GM18507 (cell line): ENCODE measurements at places on chromosomes 6 and 20.

GRCh38 chr6:132300323-132300949, 100.8 kb downstream of the MOXD1 start:
- DNase-seq, result peak; percentile 11

- no peak for DNase-seq
Measured at GRCh38 chr20:55353206-55353605, 652.1 kb downstream of the CBLN4 start.

DNA sequence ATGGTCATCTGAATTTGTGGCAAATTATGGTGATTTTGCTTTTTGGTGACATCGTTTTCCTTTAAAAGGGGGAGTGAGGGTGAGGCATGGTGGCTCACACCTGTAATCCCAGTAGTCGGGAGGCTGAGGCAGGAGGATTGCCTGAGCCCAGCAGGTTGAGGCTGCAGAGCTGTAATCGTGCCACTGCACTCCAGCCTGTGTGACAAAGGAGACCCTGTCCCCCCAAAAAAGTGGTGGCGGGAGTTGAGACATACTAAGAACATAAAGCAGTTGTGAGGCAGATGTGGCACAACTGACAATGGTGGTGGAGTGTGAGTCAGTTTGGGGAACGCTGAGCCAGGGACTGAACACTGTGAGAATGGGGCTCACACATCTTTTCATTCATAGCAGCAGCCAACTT, 45.5 kb downstream of the ADNP start:
- no peak for DNase-seq

- DNase-seq, result no peak
Measured at GRCh38 chr20:4134861-4135379, 119.6 kb upstream of the RNF24 start.

GRCh38 chr20:35700625-35701148, 1.5 kb downstream of the ROMO1 start:
- no peak for DNase-seq

- no peak for DNase-seq
Measured at GRCh38 chr6:163390770-163391169, 23.7 kb upstream of the QKI start.

DNA sequence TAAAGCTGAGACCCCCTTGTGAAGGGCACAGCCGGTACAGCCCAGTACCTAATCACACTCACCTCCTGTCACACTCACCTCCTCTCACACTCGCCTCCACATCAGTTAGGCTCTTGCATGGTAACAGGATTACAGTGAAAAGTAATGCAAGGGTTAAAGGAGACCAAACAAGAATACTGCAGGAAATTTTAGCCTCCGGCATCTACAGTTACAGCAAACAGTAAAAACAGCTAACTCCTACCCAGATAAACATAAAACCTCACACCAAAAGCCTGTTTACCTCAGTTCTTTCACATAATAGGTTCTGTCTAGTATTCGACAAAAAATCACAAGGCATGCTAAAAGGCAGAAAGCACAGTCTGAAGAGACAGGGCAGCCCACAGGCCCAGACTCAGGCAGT, 55.6 kb downstream of the FARS2 start:
- no peak for DNase-seq

GRCh38 chr6:10400330-10400729, 14.5 kb downstream of the TFAP2A start:
- no peak for DNase-seq

DNA sequence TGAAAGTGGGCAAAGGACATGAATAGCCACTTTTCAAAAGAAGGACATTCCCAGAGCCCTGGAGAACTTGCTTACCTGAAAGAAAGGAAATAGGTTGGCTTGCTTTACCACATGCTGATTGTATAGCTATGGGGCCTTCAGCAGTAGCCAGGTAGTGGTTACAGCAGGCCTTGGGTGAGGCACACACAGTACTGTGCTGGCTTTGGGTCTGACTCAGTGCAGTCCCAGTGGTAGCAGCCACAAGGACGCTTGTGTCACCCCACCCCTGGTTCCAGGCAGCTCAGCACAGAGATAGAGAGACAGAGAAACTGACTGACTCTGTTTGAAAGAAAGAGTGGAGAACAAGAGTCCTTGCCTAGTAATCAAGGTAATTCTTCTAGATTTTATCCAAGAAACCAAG, 201.0 kb upstream of the EYS start:
- no peak for DNase-seq

GRCh38 chr20:35611482-35611881, 4.1 kb upstream of the SPAG4 start:
- DNase-seq, result no peak

- DNase-seq, result no peak
Measured at GRCh38 chr6:158584236-158584651, 24.4 kb downstream of the TMEM181 start.

DNA sequence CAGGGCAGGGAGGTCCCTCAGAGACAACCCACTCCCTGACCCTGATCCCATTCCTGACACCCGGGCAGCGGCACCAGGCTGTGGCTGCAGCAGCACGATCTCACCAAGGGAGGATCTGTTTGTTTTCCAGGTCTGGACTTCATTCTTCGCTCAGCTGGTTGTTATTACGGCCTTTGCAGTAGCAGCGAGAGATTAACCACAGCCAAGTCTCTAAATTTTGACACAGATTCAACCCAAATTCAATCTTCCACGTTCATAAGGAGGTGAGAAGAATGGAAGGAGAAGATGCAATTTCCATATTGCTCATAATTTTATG, 91.1 kb upstream of the THBS2 start:
- DNase-seq, result no peak

- DNase-seq, result no peak
Measured at GRCh38 chr20:63536997-63537524, at the start of gene PTK6. Gene PTK6 (minus strand): TSS chr20:63537376. CDS start chr20:63537314, 62 bp downstream.

- no peak for DNase-seq
Measured at GRCh38 chr6:125961117-125961516, 4.5 kb downstream of the HINT3 start.

DNA sequence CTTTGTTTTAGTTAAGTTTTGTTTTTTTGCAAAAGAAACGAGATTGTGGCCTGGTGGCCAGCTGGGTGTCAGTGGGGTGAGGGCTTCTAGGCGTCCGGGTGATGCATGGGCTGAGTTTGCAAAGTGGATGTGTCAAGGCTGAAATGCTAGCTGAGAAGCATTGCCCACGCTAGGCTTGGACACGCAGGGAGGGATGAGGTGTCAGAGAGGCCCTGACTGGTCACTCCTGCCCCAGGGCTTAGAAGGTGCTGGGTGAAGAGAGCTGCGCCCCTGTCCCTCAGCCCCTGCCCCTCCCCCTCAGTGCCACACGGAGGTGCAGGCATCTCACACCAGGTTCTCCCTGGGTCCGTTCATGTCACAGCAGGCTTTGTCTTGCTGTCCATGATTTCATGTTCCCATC, 8.1 kb downstream of the OSBPL2 start:
- DNase-seq, result no peak

DNA sequence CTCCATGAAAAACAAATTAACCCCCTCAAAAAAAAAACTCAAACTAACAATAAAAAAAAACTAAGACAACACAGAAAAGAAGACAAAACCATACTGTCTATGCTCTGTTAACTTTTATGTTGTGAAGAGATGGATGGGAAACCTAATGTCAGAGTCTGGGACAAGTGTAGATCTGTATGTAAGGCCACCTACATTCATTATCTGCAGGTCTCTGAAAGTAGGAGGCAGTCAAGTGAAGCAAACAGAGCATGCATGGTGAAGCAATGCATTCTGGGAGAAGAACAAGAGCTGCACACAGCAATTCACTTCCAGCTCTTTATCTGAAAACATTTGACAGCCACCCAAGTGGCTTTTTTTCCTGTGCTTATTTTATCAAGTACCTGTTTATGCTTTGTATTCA, 452.0 kb downstream of the EPHA7 start:
- DNase-seq, result no peak

DNA sequence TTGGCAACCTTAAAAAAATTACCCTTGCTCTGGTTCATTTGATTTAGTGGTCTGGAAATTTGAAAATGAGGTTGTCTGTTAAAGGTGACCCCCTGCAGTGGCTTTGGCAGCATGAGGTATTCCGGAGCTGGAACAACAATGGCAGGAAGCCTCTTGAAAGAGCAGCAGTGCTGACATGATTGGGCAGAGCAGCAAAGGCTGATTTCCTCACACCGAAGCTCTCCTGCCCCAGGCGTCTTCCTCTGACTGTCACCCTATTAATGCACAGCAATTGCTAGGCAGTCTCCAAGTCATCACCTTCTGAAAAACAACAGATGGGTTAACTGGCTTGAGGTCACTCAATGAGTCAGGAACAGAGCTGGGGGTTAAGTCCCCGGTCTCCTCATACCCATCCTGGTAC, 241.8 kb upstream of the MMS22L start:
- DNase-seq, result no peak

DNA sequence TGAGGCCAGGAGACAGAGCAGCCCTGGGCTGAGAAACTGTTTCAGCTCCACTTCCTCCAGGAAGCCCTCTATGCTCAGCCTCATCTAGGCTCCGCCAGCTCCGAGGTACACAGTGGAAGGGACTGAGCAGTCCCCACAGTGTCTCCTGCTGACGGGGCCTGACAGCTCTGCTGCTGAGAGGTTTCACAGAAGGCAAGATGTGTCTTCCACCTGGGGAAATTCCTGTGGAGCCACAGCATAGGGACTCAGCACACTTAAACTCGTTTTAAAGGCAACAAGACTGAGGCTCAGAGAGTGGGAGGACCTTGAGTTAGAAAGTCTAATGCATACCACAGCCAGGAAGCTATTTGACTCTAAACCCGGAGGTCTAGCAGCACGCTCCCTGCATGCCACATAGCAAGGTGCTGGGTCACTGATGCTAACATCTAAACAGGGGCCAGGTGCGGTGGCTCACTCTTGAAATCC, 6.8 kb downstream of the ADA start:
- no peak for DNase-seq

DNA sequence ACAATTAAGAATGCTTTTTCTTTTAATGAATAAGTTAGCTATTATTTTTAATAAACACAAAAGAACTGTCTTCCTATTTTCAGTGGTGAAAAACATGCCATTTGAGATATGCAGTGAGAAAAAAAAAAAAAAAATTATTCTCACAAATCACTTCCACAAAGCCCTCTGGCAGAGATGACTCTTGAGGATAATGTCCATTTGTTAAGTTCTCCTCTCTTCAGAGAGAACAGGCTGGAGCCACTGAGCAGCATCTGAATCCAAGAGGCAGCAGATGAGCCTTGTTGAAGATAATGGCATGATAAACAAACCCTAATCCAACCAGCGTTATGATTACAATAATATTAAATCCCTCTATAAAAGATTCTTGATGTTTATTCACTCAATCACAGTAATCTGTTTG, 105.0 kb downstream of the PTPRK start:
- DNase-seq, result no peak

DNA sequence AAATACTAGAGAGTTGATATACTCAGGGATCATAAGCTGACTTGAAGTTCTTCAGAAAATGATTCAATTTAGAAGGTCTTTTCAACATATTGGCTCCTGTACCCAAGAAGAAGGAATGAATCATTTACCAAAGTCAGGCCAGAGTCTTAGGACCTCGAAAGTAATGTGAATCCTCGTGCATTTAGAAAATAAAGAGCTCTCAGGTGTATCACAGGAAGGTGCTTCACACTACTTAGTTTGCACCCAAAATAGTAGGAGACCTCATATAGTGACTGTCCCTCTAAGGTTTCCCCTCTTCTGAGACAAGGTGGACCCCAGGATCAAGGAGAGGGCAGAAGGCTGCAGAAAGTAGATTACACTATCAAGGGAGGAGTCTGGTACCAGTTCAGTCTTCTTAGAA, 71.8 kb downstream of the F13A1 start:
- DNase-seq, result no peak

DNA sequence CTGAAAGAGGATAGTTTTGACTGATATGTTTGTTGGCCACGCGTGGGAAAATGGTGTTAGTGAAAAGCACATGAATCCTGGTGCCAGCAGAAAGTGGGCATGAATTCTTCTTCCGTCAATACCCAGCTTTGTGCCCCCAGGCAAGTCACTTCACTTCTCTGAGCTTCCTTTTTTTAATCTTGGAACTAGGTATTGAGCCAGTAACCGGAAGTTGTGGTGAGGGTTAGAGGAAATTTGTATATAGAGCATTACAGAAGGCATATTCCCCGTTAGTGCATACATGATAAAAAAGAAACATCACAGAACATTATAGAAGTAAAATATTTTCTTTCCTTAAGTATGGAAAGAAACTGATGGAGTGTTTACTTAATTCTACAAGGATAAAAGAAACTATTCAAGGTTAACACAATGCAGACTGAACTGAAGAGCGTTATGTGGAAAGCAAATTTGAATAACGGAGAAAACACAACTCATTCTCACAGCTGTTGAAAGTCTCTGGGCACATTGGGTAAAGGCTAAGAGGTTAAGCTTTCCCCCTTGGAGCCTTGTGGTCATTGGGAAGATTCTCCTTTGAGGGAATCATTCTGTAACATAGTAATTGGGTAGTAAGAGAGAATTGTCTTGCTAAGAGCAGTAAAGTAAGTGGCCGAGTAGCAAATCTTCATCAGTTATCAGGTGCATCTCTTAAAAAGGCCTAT, 223.1 kb downstream of the BCAS1 start:
- DNase-seq, result no peak

- DNase-seq, result peak; percentile 46
Measured at GRCh38 chr20:51022803-51023616, at the start of gene KCNG1. Gene KCNG1 (minus strand): TSS chr20:51023107. CDS start chr20:51010338, 12,769 bp downstream.

- no peak for DNase-seq
Measured at GRCh38 chr6:31901415-31901952, 402 bp downstream of the ZBTB12 start.

DNA sequence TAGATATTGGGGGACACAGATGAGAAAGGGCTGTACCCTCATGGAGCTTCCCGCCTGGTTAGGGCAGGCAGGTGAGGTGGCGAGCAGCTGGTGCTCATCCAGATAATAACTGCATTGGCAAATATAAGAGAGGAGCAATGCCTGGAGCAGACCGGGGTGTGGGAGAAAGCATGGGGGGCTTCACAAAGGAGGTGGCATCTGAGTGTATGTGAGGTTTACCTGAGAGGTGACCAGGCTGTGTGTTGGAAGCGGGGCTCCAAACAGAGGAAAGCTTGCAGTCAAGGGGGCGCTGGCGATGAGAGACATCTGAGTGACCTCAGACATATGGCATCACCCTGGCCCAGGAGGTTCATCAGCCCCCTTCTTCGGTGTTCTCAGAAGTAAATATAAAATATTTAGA, 72.1 kb upstream of the PMEPA1 start:
- no peak for DNase-seq

GRCh38 chr6:131059486-131059885, 3.6 kb downstream of the EPB41L2 start:
- no peak for DNase-seq
